ENCODE measurements at places on chromosomes 12 and 14.

DNA sequence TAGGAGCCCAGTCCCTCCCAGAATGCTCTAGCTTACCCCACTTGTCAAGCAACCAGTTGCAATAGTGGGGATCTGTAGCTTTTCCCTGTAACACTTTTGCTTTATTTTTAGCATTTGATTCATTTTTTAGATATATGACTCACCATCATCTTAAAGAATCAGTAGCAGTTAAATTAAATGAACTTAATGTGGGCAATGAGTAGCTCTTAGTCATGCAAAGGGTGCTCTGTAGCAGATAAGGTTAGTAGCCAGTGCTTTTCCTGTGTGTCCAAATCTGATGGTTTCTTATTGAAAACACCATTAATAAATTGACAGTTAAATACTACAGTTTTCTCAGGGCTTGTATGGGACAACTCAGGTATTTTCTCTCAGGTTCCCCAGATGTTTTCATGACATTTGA lies 311.8 kb downstream of the RERGL start:
- no peak for DNase-seq

- no peak for DNase-seq
Measured at GRCh38 chr12:38053655-38054464, 262.7 kb upstream of the ALG10B start.

DNA sequence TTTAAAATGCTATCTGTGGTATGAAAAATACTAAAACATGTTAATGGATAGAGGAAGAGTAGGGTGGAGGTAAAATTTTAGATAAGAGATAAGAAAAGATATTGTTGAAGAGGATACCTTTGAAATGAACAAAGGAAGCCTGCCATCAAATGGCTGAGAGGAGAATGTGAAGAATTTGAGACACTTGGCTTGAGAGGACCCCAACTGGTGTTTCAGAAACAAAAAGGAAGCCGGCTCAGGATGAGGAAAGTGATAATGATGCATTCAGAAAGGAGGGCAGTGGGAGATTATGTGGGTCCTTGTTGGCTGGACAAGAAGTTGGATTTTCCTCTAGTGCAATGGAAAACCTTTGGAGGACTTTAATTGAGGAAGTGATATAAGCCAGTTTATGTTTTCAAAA lies 264.4 kb downstream of the DUSP6 start:
- DNase-seq: no peak

DNA sequence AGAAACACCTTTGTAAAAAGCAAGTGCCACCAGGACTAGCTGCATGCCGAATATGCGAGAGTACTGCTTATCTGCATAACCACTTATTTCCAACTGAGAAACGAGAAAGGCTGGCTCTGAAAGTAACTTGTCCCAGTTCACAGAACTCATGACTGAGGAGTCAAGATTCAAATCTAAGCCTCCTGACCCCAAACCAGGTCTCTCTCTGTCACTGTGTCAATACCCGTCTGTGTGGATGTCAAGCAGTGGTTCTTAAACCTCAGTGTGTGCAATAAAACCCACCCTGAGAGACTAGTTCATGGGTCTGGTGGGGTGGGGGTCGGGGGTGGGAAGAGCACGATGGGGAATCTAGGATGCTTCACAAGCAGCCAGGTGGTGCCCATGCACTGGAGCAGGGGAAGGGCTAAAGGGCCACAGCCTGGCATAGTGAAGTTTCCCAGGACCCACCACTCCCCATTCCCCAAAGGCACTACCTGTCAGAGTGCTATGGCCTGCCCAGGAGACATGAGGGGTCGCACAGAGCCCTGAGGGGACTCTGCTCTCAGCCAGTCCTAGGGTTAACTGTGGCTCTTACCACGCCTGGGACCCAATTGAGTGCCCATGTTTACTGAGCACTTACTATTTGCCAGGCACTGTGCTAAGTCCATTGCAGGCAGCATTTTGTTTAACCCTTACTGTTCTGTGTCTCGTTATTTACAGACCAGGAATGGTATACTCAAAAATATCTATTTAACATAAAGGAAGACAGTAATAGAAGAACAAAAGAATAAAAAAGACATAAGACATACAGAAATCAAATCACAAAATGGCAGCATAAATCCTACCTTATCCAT lies 33.4 kb upstream of the PNMA1 start:
- no peak for DNase-seq

DNA sequence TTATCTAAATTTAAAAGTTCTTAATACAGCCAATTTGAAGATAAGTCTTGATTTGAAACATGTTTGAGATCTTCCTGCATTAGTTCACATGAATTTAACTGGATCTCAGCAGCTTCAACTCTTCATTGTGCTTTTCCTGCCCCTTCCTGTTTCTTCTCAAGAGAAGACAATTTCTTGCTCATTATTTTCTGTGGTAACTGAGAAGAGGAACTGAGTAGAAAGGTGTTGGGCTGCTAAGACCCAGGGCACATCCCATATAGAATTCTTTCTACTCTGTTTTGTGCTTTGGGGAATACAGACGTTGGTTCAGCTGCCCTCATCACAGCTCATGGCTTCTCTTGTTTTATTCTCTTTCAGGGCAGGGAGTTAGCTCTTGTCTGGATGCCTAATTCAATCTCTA lies 110.2 kb downstream of the SNAPC1 start:
- no peak for DNase-seq

- DNase-seq: peak; percentile 20
Measured at GRCh38 chr12:795305-795704, 42.9 kb downstream of the WNK1 start.

DNA sequence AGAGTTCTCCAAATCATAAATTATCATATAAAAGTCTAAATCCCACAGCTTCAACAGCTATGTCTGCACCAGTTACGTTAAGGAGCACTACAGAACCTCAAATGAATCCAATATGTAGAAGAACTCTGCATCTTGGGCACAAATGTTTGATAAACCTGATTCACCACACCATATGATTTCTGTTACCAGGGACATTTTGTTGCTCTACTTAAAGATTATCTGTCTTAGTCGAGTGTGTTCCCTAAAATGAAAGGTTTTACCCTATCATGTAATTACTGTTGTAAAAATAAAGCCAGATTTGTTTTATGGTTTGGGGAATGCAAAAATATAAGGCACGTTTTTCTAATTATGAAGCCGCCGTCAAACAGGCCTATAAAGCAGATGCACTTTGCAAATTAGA lies 363.1 kb downstream of the EGLN3 start:
- DNase-seq: no peak

- DNase-seq: no peak
Measured at GRCh38 chr12:38921025-38921677, 15.8 kb upstream of the CPNE8 start.

DNA sequence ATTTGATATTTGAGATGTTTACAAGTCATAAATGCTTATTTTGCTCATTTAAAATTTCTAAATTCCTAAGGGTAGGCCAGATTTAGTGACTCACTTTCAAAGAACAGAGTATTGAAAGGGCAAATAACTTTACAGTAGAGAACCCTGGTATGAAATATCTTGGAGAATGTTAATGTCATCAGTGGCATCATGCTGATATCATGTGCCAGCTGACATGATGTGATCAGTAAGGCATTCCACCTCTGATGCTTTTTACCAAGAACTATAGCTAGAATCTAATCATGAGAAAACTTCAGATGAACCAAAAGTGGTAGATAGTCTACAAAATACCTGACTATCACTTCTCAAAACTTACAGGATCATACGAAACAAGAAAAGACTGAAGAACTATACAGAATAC lies 2.9 kb upstream of the FLRT2 start:
- no peak for DNase-seq

DNA sequence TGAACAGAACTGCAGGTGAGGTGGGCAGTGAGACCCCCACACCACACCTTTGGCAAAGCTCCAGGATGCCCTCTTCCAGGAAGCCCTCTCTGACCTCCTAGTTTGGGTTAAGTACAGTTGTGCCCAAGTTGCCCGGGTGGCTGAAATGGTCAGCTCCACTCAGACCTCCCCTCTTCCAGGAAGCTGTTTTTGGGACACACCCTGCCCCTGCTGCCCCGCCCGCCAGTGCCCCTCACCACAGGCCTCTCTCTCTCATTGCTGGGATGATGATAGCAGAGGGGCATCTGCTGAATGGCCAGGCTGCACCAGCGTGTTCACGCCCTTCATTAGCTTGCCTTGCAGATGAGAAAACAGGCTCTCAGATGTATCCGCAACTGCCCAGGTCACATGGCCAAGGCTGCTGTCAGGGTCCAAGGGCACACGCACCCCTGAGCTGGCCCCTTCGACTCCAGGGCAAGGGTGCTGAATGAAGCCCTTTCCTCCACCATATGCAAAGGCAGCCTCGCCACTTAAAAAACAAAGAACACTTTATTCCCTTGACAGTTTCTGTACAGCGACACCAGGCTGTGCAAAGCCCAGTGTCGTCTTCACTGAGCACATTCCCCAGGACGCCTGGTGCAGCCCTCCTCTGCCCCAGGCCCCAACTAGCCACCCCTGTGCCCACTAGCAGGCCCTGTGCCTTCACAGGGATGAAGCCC lies 15.5 kb downstream of the SLC25A29 start:
- DNase-seq: no peak

GRCh38 chr12:45388545-45388944 lies 172.7 kb downstream of the ANO6 start:
- DNase-seq: no peak

GRCh38 chr12:13230500-13230899 lies 34.0 kb downstream of the EMP1 start:
- DNase-seq: no peak

GRCh38 chr14:86782092-86782580 lies 1210.8 kb downstream of the GALC start:
- DNase-seq: no peak

DNA sequence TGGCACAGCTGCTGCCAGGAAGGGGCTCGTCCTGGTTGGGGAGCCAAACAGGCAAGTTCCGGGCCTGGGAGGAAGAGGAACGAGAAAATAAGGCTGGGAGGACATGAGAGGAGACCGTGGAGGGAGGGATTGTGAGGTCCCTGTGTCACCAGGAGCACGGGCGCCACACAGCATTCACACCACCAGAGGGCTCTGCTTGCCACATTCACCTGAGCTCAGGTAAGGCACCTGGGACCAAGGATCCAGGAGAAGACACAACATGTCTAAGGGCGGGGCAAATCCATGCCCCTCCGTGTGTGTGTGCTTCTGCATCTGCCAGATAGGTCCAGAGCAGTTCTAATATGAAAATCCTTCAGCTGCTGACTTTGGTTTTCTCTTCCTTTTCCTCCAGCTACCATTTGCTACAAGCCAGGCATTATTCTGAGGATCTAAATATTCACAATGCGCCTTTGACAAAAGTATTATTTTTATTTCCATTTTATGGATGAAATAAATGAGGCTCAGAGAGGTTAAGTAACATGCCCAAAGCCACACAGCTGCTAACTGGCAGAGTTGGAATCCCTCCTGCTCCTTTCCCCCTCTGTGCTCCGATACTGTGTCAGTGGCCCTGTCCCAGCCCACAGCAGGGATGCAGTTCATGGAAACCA lies 14.6 kb downstream of the RAPGEF3 start:
- DNase-seq: peak; percentile 28

DNA sequence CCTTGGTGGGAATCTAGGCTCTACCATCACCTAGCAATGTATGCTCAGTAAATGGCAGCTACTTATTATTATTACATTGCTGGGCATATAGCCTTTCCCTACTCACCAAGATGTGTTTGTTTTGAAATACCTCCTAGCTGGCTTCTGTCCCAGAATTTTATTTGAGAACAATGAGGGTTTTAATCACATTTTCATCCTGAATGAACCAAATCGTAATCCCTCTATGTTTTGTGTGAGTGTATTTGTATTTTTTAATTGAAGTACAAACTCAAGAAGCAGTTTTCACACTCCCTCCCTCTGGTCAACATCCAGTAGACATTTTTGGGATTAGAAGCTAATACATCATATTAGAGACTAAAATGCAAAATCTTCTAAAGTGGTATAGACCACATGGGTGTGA lies 7.6 kb downstream of the SLC7A8 start:
- DNase-seq: no peak

DNA sequence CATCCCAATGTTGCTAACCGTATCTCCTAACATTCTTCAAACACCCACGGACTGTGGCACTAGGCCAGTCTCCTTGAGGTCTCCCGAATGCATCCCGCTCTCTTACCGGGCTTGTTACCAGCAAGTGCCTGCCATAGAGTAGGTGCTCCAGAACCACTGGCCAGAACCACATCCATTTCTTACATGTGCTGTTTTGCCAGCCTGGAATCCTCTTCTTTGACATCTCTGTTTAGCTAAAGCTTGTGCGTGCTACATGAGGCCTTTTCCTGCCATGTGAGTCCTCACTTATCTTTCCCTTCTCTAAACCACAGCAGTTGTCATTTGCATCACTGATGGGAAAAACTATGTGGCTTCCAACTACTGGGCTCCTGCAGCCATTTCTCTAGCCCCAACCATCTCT lies 397.4 kb downstream of the PCNX1 start:
- no peak for DNase-seq

- no peak for DNase-seq
Measured at GRCh38 chr14:31068235-31068634, 42.1 kb upstream of the STRN3 start.

GRCh38 chr12:3285570-3285969 lies 205.4 kb upstream of the PRMT8 start:
- DNase-seq: no peak

DNA sequence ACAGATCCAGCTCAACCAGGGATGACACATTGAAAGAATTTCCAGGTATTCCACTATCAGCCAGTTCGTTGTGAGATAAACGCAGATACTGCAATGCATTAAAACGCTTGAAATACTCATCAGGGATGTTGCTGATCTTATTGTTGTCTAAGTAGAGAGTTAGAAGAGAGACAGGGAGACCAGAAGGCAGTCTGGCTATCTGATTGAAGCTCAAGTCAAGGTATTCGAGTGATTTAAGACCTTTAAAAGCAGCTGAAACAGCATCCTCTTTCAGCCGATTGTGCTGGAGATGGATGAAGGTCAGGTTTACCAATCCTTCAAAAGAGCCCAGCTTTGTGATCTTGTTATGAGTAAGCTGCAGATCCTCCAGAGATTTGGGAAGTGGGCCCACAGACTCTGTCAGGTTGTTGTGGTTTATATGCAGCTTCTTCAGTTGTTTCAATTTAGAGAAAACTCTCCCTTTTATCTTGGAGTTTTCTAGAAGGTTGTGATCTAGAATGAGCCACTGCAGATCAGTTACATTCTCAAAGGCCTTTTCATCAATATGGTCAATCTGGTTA lies 3.0 kb downstream of the LUM start:
- DNase-seq: no peak

DNA sequence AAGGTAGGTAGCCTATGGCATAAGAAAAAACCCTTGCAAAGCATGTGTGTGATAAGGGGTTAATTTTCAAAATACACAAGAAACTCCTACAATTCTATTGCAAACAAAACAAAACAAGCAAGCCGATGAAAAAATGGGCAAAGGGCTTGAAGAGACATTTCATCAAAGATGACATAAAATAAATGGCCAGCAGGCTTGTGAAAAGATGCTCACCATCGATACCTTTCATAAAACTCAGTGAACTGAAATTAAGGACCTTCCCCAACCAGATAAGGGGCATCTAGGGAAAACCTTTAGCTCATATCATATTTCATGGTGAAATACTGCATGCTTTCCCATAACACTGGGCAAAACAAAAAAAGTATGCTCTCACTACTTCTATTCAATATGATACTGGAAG lies 131.2 kb downstream of the PPM1H start:
- no peak for DNase-seq

GRCh38 chr14:56887216-56887615 lies 76.9 kb upstream of the OTX2 start:
- no peak for DNase-seq

Data from activated CD8-positive, alpha-beta memory T cell treated with anti-CD3 and anti-CD28 coated beads for 4 hours (primary cell).